ENCODE measurements at places on chromosomes 1 and 21.
A peak's percentile ranks its signal among the peaks of the same experiment; 100 is the strongest.

- DNase-seq: no peak
These were observed 13.8 kb upstream of the MPZL1 start for GRCh38 chr1:167707942-167708341.

DNA sequence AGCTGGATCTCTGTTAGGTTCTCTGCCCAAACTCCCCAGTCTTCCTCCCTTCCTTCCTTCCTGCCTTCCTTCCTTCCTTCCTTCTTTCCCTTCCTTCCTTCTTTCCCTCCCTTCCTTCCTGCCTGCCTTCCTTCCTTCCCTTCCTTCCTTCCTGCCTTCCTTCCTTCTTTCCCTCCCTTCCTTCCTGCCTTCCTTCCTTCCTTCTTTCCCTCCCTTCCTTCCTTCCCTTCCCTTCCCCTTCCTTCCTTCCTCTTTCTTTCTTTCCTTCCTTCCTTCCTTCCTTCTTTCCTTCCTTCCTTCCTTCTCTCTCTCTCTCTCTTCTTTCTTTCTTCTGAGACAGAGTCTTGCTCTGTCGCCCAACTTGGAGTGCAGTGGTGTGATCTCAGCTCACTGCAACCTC lies 8.7 kb upstream of the LSM10 start:
- no peak for DNase-seq

DNA sequence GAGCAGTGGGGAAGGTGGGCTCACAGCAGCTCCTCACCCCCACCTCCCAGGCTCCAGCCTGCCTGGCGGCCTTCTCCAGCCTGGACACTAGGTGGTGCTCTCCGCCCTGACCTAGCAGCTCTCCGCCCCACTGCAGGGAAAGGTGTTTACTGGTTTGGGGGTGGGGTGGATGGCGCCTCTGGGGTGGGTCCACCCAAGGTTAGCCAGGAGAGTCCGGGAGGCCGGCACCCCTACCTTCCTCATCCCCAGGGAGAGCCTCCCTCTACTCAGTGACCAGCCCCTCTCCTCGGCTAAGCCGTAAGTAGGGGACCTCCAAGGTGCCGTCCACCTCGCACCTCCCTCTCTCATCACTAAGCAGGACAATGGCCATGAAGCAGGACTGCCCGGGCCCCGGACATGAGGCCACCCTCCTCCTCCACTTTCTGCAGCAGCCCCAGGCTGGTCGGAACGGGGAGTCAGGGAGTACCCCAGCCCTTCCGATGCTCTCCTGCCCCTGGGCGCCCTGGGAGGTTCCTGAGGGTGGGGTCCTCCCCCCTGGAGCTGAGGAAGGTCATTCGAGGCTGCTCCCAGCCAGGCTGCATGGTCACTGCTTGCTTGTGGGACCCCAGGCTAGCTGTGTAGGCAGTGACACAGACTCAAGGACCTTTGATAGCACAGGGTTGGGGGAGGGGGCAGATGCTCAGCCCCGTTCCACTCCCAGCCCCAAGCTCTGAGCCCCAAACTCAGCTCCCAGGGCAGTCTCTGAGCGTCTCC lies 101.4 kb upstream of the VAMP3 start:
- DNase-seq: peak; percentile 13

DNA sequence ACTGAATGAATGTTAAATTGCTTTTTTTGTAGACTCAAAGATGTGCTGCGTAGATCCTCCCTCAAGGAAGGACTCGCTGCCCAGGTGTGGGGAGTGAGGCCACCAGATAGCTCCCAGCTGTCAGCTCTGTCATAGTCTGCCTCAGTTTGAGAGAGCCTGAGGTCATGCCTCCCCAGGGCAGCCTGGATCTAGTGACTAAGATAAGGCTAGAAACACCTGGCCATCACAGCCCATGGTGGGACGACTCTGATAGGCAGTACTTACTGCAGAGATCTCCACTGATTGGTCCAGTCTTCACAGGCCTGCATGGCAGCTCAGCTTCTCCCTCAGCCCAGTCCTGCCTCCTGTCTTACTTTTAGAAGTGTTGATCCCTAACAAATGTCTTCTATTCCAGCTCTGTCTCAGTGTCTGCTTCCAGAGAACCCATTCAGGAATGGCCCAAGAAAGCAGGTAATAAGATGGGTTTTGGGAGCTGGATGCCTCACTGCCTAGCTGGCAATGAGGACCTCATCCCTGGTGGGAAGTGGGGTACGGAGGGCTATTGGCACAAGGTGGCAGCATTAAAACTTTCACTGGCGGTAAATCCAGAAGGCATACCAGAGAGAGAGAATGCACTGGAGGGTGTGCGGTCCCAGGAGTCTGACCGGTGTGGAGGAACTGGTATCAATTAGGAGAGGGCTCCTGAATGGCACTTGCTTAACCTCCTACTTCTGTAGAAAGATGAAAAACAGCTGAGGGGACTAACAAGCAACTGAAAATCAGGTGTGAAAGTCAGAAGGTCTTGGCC lies 55.3 kb upstream of the GPR37L1 start:
- peak; percentile 40 for DNase-seq

DNA sequence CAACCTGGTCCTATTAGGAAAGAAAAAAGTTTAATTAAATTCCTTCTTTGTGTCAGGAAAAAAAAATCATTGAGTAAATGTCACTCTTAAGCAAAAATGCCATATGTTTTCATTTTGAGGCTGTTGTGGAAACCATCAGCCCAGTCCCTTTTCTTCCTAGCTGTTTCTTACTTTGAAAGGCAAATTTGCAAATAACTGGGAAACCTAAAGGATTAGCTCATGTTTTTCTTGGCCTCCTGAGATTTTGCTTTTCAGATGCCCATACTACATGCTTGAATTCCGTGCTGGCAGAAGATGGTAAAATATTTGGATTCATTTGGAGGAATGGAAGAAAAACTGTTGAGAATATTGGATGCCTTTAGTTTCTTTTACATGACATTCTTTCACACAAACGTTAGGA lies 182.1 kb upstream of the ADAMTS5 start:
- DNase-seq: no peak

GRCh38 chr1:94316836-94317789 lies 79.7 kb upstream of the ARHGAP29 start:
- no peak for DNase-seq

All from hematopoietic multipotent progenitor cell treated with erythropoietin and hydrocortisone succinate and interleukin-3 and kit ligand, for 17 days (in vitro differentiated cells).